NCI-H524 (cell line): ENCODE measurements at places on chromosomes 4 and X.

GRCh38 chrX:17860179-17860780, 818 bp downstream of the RAI2 start:
- DNase-seq = peak; percentile 28

GRCh38 chr4:147163311-147163710, 217.6 kb upstream of the TTC29 start:
- no peak for DNase-seq

DNA sequence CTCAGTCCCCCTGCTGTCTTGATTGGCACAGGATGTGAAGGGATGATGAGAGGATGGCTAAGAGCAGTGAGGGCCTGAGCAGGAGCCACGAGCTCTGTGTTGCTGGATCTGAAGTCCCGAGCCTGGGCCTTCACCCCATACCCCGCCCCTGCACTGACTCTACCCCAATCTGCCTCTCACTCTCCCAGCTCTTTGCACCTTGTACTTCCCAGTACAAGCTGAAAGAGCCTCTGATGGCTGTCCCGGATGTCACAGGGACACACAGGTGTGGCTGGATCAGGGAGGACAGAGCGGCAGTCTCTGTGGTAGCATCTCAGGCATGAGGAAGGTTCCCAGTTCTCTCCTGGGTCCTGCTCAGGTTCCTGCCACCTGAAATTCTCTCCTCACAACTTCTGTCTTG, 103.6 kb downstream of the CHIC2 start:
- DNase-seq = no peak

GRCh38 chr4:186104114-186104889, at the start of gene FAM149A:
Gene FAM149A (plus strand): TSS chr4:186104704.
- DNase-seq = no peak

DNA sequence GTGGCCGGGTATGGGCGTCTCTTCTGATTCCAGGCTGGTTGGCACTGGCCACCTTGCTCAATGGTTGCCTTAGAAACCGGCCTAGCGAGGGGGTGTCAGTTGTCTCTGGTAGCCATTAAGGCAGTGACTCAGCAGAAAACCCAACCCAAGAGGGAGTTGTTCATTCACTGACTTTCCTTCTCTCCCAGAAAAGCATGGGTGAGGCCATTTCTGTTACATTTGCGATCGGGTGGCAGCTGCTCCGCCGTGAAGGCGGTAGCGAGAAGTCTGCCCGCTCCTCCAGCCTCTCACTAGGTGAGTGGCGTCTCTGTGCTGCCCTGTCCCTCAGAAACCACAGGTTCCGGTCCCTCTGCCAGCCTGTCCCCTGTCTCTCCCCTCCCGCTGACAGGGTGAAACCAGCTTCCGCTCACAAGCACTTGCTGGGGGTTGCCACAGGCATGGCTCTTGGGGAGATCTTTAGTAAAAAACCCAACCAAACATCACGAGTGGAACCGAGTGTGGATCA, 17.4 kb downstream of the IRAK1 start:
- DNase-seq = no peak

- DNase-seq = no peak
Observed at GRCh38 chrX:97158269-97158668, 274.6 kb downstream of the RPA4 start.

GRCh38 chr4:17780501-17781299, 721 bp downstream of the FAM184B start:
- DNase-seq = peak; percentile 20

DNA sequence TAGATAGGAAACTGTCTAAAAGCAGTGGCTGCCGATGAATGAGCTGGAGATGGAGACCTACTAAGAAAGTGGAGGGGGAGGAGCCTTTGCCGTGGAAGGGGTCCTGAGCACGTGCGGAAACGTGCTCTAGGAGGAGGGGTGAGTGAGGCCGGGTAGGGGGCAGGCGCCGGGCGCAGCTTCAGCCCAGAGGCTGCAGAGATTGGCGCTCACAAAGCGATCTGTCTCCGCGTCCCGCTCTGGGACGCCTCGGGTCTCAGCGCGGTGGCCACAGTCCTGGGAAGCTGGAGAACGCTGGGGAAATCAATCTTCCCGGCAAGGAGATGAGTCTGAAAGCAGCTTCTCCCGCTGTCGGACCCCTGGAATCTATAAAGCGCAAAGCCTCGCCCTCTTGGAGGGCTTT, 444 bp upstream of the ARHGAP6 start:
- peak; percentile 21 for DNase-seq

- DNase-seq = no peak
Observed at GRCh38 chr4:70711599-70711998, 10.2 kb upstream of the RUFY3 start.

- no peak for DNase-seq
Observed at GRCh38 chr4:13917015-13917414, 289.5 kb upstream of the BOD1L1 start.

- no peak for DNase-seq
Observed at GRCh38 chrX:41313419-41313818, 20.5 kb upstream of the DDX3X start.

DNA sequence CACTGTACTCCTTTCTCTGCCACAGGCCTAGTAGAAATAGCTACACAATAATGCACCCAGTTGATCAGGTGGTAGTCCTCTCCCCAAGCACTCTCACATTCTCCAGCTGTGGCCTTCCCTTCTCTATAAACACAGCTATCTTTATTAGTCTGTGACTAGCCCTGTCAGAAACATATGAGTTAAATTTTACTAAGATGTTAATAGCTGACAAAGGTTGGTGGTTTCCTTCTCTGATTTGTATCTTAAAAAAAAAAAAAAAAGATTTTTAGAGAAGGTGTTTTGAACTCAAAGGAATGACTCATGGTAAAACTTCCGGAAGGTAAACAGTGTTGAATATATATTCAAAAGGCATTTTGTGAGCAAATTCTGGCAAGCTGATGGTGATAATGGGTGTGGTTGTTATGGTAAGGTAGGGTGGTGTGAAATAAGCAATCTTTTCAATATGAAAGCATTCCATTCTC, 327.4 kb downstream of the PPP3CA start:
- DNase-seq = no peak

DNA sequence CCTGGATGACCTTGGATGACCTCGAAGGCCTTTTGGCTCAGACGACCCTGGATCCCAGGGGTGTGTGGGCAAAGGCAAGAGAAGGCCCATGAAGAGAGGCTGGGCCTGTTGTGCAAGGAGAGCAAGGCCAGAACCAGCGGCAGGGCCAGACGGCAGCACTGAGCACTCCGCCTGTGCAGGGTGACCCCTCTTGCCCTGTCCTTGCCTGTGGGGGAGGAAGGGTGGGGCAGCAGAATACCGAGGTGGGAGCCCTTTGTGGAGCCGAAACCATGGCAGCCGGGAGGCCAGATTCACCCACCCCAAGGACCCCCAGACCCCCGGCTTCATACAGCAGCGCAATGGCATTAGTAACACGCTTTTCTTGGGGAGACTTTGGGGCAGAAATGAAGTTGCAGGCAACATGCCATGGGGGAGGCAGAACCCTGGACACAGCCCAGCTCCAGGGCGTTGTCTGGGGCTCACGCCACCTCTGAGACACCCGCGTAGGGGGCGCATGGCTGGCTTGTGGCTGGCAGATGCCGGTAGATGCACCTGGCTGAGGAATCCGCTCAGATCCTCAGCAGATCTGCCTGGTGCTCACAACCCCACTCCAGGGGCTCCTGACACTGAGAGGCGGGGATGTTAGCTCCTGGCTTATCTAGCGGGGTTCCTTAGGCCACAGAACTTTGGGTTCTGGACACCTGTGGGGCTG, 114.5 kb downstream of the FAM53A start:
- no peak for DNase-seq

DNA sequence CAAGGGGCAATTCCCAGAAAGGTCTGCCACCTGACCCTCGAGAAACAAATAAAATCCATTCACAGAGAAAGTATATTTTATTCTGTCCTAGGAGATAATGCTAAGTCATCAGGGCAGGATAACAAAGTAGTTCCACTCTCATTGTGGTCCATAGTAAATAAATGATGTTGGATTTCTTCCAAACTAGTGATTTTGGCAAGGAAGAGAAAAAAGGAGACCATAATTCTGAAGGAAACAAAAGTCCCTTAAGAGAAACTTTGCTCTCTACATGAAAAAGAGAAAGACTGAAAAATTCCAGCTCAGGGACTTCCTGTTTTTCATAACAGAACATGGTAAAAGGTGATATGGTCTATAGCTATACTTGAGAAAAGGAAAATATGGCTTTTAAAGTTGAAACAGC, 71.5 kb upstream of the DDX60 start:
- no peak for DNase-seq

- no peak for DNase-seq
Observed at GRCh38 chrX:110188701-110189558, 129.0 kb downstream of the AMMECR1 start.
